ENCODE measurements at places on chromosomes 4 and X. TPM values are rescaled to one million over a fixed set of nuclear protein-coding genes. Genes with fewer than 3 reads are reported as not detected.

DNA sequence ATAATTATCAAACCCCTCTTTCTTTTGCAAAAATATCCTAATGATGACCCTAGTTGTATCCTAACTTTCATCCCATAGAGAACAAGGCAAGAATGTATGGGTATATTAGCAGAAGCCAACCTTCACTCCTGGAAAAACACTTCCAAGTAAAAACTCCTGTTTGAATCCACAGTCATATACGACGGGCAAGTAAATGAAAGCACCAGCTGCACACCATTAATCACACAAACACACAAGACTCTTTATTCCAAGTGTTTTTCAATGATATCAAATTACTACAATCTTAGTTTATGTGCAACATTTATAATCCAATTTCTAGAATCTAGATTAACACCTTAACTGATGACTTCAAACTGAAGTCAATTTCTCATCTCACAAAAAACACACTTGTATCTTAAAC lies 22.9 kb downstream of the ACSL4 start:
- no peak for DNase-seq

The FAM199X gene
- polyA plus RNA-seq: 30.4 TPM

GRCh38 chrX:74061879-74062278 lies 242.1 kb upstream of the ZCCHC13 start:
- no peak for DNase-seq

DNA sequence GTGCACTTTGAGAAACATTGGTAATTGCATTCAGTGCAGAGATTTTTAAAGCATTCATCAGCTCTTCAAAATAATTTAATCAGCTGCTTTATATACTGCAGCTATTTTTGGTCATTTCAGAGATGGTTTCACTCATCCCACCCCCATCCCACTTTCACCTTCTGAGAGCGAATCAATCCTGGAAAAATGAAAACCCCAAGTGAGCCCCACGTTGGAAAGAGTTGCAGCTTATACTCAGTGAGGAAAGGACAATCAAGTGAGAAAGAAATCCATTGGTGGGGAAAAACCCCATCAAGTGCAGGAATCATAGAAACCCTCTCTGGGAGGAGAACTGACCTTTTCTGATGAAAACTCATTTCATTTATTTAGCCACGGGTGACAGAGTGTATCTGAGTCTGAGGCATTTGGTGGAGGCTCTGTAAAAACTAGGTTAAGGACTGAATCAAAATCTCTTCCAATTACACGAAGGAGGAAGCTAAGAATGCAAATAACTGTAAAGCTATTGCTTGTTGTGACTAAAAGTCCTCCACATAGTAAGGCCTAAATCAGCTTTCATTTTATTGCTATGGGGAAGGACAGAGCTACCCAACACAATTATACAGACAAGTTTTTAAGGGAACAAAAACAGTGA lies 240.4 kb upstream of the PGRMC2 start:
- no peak for DNase-seq

The NKX3-2 gene
- polyA plus RNA-seq: 0.26 TPM

DNA sequence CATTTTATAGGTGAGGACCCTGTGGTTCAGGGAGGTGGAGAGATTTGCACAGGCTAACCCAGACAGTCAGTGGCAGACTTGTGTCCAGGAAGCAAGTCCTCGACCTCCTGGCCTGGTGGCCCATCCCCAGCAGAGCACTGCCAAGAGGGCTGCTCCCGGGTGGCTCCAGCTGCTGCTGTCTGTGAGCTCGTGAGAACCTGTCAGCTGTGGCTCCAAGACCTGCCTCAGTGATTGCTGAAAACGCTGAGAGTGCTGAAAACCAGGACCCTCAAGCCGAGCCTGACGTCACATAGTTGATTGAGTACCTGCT lies 74.2 kb downstream of the RTL9 start:
- DNase-seq: no peak

DNA sequence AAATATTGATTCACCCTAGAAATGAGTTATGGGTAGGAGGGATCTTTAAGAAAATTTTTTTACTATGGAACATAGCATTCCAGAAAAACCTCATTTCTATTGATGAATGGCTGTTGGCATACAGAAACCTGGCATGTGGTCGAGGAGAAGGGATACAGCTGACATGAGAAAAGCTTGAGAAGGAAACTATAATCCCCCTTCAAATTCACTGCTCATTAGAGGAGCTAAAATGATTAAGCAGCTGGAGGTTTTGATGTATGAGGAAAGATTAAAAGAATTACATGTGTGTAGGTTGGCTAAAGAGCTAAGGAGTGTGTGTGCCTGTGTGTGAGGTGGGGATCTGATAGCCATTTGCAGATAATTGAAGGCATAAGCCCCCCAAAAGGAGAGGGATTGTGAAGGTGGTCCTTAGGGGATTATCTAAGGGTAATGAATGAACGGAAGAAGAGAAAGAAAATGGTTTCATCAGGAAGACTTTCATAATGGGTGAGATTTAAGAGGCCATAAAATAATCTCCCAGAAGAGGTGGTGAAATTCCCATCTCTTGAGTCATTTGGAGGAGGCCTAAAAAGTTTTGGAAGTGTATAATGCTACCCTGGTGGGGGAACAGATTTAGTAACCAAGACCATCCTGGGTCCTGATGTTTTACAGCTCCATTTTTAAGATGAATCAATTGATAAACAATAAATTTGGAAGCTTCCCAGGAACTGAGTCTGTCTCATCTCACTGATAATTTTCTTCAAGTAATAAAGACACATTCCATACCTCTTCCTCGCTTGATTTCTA lies 272.0 kb upstream of the HAND2 start:
- no peak for DNase-seq

GRCh38 chr4:155445306-155445705 lies 68.5 kb upstream of the MAP9 start:
- no peak for DNase-seq

- DNase-seq: peak; percentile 61
Observed at GRCh38 chrX:11311706-11312105, 18.5 kb downstream of the AMELX start.

DNA sequence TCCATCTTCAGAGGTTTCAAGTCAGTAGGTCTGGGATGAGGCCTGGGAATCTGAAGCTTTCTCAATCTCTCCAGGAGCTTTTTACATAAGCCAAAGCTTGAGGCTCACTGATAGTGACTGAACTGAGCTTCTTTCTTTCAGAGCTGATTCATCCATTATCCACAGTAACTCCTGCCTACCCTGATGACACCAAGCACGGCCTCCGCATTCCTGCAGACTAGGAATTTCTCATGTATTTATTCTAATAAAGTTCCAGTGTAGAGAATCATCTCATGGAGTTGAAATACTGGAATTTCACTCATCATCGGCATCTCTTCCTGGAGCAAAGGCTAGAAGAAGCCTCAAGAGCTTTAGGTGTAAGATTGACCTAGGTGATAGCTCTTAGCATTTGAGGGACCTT lies 12.1 kb upstream of the DCTD start:
- no peak for DNase-seq

GRCh38 chr4:42225286-42225685 lies 72.8 kb upstream of the BEND4 start:
- DNase-seq: no peak

GRCh38 chr4:48681856-48682255 lies 98.2 kb downstream of the FRYL start:
- DNase-seq: no peak

- DNase-seq: no peak
Observed at GRCh38 chr4:37648084-37648817, 37.9 kb downstream of the RELL1 start.

DNA sequence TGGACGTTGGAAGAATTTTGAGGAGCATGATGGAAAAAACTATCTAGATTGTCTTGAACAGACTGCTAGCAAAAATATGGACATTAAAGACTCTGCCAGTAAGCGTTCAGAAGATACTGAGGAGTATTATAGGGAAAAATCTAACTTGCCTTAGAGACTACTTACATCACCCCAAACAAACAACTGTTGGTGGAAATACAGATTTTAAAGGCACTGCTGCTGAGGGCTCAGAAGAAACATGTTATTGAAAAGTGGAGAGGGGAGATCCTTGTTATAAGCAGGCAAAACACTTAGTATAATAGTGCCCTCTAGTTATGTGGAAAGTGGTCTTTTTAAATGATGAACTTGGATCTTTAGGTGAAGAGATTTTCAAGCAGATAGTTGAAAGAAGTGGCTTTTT lies 29.2 kb downstream of the MAD2L1 start:
- no peak for DNase-seq
